T follicular helper cell (primary cell): ENCODE measurements at places on chromosomes 2 and 18.

- no peak for DNase-seq
Measured at GRCh38 chr2:142682528-142682927, 194.9 kb upstream of the KYNU start.

DNA sequence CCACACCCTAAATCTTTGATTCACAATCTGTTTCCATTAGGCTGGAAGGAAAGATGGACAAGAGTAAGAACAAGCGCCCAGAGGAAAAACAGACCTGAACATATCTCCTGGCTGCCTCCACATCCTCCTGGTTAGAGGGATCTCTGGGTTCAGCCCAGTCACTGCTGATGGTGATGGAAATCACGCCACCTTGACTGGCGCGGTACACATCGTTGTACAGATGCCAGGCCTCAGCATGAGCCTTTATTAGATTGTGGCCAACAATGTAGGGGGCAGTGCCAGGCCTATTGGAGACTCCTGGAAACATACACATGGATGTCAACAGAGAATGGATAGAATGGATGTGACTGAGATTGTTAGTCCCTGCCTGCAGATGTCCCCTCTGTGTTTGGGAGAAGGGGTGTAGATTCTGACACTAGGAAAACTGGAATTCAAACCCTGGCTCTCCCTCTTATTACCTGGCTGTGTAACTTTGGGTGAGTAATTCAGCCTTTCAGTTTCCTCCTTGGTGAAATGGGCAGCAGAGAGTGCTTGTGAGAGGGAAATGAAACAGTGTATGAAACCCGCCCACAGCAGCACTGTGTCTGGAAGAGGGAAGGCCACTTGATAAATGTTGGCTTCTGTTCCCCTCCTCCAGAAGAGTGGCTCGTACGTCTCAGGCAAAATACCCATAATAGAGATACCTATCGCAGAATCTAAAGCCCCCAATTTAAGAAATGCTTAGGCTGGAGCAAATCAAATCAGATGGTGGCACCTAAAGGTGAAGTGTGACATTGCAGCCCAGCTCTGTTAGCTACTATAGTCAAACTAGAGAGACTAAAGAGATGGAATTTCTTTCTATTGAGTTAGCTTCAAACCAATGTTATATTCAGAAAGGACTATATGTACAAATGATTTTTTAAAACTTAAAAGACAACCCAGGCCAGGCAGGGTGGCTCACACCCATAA lies 36.2 kb downstream of the LCT start:
- no peak for DNase-seq

DNA sequence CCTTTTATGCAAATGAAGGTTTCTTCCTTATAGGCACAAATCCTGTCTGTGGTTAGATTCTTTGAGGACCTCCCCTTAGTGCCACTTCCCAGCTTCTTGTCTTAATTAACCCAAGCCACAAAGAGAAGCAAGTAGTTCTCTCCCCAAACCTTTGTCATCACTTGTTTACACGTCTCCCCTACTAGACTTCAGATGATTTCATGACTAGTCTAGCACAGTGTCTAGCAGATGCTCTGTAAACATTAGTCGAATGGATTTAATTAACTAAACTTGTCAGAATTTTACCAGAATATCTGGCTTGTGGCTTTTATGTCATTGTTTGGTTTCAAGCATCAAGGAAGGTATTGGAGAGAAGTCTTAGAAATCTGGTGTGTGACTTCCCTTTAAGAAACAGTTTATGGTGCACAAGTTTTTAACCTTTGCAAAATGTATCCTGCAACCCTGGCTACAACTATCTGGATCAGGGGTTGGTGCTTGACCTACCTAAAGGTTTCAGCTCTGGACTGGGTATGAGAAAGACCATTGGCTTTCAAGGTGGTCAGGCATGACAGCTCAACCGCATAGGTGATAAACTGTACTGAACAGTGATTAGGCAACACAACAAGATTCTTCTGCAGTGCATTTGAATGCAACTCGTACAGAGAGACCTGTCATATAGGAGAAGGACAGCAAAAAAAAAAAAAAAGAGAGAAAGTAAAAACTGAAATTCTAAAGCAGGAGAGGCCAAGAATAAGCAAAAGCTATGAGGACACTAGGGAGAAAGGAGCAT lies 93.2 kb upstream of the CCDC150 start:
- DNase-seq, result no peak

GRCh38 chr2:74834792-74835755 lies 1.1 kb downstream of the HK2 start:
- no peak for DNase-seq

DNA sequence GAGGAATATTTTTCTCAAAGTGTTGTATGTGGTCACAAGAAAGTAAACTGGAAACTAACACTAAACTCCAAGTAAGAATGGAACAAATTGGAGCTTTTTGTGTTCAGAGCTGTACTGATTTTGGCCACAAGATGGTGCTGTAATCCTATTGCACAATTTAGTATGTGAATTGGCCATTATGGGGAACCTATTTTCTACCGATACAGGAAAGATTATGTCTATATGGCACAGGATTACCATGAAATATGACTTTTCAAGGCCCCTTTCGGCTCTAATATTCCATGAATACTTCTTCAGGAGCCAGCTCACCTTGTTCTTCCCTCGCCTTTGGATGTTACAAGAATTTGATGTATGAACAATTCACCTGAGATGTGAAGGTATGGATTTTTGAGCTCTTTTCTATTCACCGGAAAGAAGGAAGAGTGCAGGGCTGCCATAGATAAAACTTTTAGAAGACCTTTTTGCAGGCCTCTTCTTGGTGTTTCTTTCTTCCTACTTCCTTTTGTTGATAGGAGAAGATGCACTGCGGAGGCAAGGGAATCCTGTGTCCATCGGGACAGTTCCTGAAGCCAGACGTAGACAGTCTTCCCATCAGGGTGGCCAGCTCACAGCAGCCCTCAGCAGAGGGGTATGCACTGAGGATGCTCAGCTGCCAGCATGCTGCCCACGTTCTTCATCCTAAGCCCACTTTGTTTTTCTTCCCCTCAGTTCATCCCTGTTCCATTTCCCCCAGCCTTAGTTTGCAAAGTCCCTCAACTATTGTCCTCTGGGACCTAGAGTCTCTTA lies 13.3 kb downstream of the MRPL44 start:
- peak; percentile 39 for DNase-seq

DNA sequence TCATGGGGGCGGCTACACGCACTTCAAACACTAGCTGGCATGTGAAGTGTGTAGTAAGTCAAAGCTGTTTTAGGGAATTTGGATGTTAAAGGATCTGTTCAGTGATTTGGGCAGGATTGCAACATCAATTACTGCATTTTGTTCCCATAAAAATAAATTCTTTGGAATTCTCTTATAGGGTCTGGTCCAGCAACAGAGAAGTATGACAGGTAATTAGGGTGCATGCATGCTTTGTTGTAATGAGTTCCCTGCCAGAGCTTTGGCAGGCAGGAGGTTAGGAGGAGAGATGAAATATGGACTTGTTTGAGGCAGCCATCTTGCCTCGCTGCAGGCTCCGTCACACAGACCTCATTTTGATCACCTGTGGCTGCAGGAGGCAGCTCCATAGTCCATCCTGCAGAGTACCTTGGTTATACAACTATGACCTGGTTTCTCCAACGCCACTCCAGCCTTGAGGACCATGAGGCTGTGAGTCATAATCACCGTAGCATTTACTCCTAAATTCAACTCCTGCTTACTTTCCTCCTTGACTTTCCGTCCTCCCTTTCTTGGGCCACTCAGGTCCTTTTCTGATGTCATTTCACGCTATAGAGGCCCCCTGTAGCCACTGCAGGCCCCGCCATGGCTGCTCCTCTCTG lies 26.5 kb upstream of the EML4 start:
- DNase-seq, result no peak

GRCh38 chr2:73939419-73939818 lies 12.7 kb downstream of the DGUOK start:
- DNase-seq, result no peak

DNA sequence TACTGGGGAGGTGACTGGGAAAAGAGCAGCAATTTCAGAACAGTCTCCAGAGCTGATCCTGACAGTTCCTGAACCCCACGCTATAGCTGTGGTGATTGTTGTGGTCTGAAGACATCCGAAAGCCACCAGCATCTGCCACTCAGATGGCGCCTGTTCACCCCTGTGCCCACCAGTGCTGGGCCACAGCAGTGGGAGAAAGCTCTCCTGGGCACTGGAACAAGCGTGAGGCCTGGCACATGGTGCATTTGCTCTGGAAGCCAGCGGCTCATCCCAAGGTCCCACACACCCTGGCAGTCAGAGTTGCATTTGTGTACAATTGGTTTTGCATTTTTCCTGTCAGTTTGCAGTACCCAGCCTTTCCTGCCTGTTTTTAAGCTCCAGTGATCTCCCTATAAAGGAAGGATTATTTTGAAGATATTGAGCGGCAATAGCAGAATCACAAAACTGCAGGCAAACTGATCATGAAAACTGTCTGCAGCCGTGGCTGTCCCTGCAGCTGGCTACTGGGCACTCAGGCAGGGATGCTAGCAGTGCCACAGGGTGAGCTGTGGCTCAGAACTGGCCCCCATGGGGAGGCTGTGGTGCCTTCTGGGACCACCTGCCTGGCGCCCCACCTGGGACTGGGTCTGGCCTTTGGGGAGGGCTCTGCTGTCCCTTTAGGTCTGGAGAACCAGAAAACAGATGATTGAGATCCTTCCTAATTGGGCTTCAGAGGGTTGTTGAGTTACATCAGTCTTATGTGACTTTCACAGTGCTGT lies 30.1 kb downstream of the IMPA2 start:
- DNase-seq, result no peak

DNA sequence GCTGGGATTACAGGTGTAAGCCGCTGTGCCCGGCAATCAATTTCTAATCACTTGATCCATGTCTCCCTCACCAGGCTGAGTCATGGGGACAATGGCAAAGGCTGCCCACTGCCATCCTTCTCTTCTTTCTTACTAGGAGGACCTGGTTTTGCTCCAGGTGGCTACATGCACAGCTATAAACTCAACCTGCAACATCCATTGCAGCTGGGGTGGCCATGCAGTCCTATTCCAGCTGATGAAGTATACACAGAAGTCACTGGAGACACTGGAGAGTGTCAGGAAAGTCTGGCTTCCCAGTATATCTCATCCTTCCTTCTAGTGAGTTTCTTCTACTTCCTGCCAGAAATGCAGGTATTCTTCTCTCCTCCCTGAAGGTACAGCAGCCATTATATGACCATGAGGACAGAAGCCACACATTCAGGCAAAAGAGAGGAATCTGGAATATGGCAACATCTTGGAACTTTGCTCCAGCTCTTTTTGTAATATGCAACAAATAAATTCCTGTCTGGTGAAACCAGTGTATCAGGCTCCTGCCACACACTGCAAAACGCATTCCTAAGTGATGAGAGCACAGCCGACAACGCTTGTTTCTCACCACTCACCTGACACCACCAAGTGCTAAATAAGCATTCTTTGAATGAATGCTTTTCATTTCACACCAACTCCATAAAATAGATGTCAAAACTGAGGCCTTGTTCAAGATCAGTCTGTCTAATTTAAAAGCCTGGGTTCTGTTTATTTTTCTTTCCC lies 32.3 kb downstream of the SCTR start:
- no peak for DNase-seq
